ENCODE measurements at places on chromosomes 5 and 9.

GRCh38 chr5:150270541-150271295 is 18.9 kb downstream of the CAMK2A start:
- DNase-seq: no peak

DNA sequence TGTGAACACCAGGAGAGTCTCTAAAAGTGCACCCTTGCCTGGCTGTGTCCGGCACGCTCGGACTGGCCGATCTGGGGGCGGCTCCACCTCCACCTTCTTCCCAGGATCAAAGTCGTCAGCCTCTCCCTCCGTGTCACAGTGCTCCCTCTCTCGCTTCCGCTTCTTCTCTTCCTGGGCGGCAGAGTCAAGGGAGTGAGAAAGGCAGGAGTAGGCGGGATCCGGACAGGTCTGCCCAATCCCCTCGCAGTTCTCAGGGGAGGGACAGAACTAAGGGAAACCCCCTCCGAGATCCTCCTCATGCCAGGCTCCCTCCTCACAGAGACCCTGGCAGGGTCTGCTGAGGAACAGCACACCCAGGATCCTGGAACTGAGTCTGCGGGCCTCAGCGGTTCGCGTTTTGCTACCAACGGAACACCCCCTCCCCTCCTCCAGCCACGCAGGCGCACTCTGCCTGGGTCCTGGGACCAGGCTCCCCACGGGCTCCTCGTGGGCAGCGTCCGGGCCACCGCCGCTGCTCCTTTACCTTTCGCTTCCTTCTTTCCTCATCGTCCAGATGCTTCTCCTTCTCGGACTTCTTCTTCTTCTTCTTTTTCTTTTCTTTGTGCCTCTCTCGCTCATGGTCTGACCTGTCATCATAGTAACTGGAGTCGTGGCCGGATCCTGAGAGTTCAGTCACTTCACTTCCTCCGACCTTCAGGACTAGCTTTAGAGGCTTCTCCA is 1.3 kb downstream of the BRD9 start:
- DNase-seq: no peak

- DNase-seq: no peak
Measured at GRCh38 chr5:124134941-124135340, 611.5 kb downstream of the ZNF608 start.

GRCh38 chr5:177547736-177548135 is 6.6 kb downstream of the FAM193B start:
- DNase-seq: no peak

DNA sequence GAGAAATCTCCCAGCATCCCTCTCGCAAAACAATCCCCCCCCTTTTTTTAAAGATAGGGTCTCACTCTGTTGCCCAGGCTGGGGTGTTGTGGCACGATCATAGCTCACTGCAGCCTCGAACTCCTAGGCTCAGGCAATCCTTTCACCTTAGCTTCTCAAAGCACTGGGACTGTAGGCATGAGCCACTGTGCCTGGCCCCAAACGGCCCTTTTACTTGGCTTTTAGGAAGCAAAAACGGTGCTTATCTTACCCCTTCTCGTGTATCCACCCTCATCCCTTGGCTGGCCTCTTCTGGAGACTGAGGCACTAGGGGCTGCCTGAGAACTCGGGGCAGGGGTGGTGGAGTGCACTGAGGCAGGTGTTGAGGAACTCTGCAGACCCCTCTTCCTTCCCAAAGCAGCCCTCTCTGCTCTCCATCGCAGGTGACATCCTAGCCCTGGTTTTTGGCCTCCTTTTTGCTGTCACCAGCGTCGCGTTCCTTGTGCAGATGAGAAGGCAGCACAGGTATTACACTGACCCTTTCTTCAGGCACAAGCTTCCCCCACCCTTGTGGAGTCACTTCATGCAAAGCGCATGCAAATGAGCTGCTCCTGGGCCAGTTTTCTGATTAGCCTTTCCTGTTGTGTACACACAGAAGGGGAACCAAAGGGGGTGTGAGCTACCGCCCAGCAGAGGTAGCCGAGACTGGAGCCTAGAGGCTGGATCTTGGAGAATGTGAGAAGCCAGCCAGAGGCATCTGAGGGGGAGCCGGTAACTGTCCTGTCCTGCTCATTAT is 6.8 kb downstream of the CA9 start:
- DNase-seq: no peak

DNA sequence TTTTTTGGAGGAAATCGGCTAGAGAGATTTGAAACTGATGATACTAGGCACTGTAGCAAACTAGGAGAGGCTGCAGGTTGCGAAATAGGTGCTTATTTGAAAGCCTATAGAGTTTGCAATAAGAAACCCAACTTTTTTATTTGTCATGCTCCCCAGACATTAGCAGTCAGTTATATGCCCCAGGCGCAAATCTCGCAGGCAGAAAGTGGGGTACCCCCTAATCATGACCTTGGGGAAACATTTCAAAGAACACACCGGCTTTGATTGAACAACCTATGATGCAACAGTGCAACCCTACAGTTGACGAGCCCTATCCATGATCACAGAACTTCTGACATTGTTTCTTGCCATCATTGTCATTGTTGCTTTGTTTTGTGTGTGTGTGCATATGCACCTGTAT is 510.5 kb downstream of the RAB3C start:
- DNase-seq: no peak

DNA sequence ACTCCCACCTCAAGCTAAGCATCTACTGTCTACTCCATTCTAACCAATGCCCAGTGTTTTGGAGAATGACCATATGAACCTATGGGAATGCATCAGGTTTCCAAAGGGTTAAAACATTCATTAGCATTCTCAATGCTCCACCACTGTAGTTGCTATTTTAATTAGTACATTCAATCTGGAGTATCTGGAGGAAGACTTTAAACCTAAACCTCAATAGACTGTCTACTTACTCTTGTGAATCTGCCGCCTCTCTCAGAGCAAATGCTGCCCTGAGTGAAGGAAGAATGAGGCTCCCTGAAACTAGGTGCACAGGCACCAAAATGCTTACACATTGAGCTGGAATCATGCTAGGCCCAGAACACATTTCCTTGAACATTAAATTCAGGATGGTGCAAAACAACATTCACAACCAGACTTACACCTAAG is 2.0 kb downstream of the ENC1 start:
- DNase-seq: no peak

GRCh38 chr9:70927530-70927929 is 193.9 kb downstream of the TRPM3 start:
- DNase-seq: no peak

- DNase-seq: no peak
Measured at GRCh38 chr9:116796669-116797068, 109.6 kb downstream of the TRIM32 start.

DNA sequence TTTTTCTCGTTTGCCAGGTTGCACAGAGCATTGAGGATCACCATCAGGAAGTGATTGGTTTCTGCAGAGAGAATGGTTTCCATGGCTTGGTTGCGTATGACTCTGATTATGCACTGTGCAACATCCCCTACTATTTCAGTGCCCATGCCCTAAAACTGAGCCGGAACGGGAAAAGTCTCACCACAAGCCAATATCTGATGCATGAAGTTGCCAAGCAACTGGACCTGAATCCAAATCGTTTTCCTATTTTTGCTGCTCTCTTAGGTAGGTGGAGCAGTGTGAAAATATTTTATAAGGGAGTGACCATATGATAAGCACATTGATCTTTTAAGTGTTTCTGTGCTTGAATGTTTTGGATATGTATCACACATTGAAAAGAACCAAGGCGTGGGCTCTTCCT is 17.7 kb upstream of the FAM120AOS start:
- DNase-seq: no peak

DNA sequence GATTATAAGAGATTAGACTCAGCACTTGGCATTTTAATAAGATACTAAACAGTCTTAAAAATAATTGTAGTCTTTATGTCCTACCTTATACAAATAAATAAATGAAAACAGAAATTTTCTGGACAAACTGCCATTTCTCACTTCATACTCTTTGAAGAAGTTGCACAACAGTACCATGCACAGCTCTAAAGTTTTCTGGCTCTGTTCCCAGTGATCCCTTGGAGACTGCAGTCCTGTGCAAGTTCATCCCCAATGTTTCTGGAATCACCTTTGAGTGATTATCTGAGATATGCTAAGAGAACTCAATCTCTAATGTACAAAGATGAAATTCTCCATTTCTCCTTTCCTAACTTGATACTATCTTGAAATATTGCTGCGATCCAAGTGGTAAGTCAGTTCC is 330.4 kb upstream of the EDIL3 start:
- DNase-seq: no peak

GRCh38 chr9:120855827-120856670 is 13.3 kb upstream of the PSMD5 start:
- no peak for DNase-seq

GRCh38 chr5:134451225-134451935 is 39.7 kb upstream of the CDKN2AIPNL start:
- no peak for DNase-seq
